ENCODE measurements at places on chromosomes 16 and 17.

GRCh38 chr16:351804-352520, 561 bp downstream of the AXIN1 start:
- DNase-seq, result no peak

- no peak for DNase-seq
These were observed 1.4 kb downstream of the RAB26 start for GRCh38 chr16:2149630-2150417.

DNA sequence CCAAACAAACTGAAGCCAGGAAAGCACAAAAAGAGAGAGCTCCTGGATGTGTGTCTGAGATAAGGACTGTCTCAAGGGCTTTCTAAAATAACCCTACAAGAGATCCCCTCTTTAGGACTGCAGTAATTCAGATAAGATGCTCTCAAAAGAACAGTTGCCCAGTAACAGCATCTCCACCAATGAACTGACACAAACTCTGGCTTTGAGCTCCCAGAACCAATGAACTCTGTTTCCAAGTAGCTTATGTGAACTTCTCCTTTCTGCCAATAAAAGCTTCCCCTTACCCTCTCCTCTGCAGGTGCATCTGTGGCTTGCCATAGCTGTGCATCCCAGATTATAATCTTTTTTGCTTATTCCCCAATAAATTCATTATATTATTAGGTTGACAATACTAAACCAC, 421.5 kb downstream of the SLC39A11 start:
- no peak for DNase-seq

DNA sequence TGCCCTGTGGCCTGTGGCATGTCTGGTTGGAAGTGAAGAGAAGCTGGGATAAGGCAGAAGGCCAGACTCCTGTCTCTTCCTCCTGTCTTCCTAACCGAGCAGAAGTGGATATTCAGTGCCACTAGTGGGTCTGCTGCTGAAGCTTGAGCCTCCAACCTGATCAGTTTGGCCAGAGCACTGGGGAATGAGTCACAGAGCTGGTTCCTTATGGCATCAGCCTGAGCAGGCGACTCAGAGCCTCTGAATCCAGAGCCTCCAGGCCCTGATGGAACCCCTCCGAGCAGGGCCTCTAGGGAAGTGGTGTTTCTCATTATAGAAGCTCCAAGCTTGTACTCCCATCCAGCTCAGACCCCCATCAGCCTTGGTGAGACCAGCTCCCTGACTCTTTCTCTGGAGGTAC, 2.0 kb downstream of the WSCD1 start:
- no peak for DNase-seq

DNA sequence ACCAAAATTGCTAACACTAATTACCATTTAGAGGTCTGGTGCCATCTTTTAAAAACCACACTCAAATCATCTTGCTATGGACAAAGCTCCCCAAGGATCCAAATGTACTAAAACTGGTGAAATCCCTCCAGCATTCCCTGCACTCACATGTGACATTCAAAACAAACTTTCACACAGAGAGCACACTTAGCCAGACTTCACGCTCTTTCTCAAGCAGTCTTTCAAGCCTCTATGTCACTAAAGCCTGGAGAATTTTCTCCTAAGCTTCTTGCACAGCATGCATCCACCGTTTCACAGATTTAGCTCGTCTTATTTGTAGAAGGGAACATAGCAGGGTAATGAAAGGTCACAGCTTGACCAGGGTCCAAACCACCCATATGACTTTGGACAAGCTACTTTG, 19.3 kb downstream of the CMTM3 start:
- DNase-seq, result no peak

- DNase-seq, result no peak
These were observed 36.6 kb downstream of the PHLPP2 start for GRCh38 chr16:71687861-71688260.

DNA sequence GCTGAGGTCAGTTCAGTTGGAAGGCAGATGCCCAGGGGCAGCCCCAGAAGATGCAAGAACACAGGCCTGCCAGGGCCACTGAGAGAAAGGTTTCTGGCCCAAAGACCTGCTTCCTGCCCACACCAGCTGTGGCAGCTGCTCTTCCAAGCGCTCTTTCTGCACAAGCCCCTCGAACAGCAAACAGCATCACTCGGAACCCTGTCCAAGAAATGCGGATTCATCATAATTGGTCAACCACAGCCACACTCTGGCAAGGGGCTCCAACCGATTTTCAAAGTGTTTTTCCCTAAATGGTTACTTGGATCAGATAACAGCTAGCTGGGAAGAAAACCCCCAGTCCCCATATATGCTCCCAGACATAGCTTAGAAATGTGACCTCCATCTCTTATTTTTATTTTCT, 71.1 kb upstream of the DNAH17 start:
- DNase-seq, result no peak

DNA sequence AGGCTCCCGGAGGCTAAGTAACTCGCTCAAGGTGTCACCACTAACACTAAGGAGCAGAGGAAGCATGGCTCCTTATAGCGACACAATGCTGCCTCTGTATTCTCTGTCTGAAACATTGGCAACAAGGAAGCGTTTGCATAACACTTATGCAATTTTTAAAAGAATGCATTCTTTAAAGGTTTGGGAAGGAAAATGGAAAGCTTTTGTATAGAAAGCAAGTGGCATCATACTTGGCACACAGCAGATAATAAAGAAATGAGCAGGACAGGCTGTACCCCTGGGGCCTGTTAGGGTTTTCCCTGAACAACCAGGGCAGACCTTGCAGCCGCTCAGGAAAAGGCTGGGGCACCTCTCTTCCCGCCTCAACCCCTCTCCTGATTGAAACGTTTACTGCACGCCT, 36.9 kb downstream of the PPL start:
- no peak for DNase-seq

DNA sequence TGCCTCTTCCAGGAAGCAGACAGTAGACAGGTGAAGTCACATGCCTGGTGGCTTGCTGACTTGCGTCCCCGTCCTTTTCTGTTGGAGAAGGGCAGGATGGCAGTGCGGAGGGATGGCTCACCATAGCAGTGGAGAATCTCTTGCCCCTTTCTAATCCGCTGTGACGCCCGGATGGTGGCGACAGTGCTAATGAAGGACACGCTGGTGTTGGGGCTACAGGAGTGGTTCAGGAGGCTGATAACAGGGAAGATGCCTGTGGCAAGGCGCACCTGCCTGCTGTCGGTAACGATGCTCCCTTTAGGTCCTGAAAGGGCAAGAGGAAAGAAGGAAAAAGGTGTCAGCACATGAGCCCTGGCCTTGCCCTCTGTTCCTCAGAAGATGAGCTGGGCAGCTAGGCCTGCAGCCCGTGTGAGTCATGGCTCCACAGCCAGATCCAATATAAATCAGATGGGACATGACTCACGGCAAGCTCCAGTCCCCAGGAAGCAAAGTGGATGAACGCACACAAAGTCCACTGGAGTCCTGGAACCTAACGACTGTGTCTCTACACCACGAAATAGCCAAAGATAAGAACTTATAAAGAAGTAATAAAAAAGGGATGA, 25.5 kb downstream of the SERPINF1 start:
- DNase-seq, result no peak

DNA sequence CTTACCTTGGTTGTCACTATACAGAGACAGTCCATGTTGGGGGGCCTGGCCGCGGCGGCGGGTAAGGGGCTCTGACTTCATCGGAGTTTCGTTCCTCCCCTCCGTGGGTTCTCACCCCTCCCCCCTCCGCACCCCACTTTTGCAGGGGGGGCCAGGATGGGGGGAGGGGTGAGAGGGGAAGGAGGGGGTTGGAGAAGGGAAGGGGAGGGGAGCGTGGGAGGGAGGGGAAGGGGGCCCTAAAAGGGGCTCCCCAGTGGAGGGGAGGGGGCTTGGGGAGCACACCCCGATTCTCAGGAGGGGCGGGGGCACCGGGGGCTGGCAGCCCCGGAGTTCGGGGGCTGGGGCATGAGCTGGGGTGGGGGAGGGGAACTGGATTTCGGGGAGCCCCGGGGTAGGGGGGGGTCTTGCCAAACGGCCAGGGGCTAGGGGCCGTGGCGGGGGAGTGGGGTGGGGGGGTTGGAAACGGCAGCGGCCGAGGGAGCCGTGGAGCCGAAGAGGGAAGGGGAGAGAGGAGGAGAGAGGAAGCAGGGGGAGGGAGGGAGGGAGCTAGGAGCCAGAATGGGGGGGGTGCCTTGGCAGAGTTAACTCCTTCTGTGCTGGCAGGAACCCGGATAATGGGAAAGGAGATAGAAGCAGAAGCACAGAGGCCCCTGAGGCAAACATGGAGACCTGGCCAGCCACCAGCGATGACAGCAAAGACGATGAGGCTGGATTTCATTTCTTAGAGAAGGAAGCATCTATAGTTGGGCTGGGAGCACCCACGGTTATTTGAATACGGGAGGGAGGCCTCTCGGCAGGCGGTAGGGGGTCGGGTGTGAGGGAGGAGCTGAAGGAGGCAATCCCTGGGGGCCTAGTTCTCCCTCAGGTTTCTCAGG, 2.3 kb downstream of the DLG4 start:
- no peak for DNase-seq

DNA sequence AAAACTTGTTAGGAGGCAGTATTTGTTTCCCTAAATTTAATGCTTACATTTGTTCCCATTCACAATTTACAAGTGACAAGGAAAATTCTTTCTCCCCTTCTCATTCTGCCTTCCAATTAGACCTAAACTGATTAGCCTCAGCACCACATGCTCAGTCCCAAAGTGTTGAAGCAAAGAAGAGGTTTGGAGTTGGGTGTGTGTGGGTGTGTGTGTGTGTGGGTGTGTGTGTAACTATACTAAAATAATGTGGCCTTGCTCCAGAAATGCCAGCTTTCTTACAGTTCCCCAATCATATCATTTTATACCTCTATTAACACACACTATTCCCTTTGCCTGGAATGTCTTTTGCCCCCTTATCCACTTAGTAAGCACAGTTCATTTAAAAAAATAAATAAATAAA, 6.9 kb upstream of the UTP6 start:
- no peak for DNase-seq

All from naive thymus-derived CD4-positive, alpha-beta T cell (primary cell).